Fibroblast of skin of left biceps (primary cell): ENCODE measurements at places on chromosomes 3 and 15.

DNA sequence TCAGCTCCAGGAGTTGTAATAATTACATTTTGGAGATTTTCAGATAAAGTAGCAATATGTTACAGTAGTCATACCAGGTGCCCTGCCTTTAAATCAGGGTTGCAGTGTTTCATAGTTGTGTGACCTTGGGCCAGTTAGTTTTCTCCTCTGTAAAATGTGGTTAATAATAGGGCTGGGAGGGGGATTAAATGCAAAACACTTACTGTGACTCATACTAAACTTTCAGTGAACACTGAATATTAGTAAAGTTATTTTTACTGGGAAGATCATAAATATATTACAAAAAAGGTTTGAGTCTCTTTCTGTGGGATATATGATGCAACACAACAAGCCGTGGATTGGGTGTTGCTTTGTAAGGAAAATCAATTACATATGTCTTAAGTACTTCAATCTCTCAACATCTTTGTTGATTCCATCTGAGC lies 1.1 kb upstream of the EBLN2 start:
- DNase-seq = peak; percentile 75

DNA sequence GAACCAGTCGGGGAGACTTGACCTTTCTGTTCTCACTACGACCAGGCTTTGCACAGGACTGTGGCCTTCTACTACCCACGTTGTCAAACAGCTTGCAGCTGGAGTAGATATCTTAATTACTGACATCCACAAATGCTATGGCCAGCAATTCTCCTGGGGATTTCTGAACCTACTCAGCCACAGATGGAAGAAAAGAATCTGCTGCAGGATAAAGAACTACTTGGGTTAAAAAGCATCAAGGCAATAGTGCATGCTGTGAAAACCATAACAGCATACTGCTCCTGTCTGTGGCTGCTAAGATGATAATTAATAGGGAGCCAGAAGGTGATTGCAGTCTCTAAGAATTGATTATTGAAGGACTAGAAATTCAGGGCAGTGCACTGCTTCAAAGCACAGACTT lies 859.2 kb upstream of the SEMA6D start:
- no peak for DNase-seq

- no peak for DNase-seq
These were observed 6.2 kb upstream of the EPHA3 start for GRCh38 chr3:89101251-89101650.

- DNase-seq = no peak
These were observed 8.1 kb downstream of the KLF15 start for GRCh38 chr3:126349071-126349470.

DNA sequence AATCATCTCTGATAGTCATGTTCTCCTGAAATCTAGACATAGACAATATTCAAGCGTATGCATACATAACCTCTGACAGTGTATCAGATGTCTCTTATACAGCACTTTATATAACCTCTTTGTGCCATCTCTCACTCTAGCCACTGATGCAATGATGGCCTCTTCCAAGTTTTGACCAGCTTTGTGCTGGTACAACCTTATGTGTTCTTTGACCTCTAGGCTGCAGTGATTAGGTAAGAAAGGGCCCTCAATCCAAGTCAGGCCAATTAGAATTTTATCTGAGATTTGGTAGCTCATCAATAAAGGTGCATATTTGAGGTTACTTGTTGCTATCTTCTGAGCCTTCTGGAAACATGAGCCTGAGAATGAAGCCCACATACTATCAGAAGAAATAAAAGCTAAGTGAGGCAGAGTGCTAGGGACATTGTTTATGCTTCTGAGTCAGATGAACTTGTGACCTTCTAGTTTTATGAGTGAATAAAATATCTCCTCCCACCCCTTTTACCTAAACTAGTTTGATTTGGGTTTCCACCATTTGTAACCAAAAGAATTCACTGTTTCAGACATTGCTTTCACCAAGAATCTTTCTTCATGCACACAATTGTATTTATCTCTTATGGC lies 283.2 kb upstream of the SUCLG2 start:
- DNase-seq = no peak

- no peak for DNase-seq
These were observed 74.7 kb upstream of the THBS1 start for GRCh38 chr15:39506146-39506545.

DNA sequence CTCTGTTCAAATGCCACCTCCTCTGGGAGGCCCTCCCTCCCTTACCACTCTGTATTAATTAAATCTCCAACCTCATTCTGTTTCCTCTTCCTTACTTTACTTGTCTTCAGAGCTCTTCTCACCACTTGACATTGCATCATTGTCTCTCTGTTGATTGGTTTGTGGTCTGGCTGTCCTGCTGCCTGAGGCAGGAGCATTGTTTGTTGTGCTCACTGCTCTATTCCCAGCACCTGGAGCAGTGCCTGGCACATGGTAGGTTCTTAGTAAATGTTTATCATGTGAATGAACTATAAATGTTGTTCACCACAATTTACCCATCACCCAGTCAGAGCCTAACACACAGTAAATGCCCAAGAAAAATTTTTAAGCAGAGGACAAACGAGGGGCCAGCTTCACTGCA lies 6.7 kb upstream of the BFSP2 start:
- DNase-seq = no peak

GRCh38 chr15:70802629-70803028 lies 39.3 kb upstream of the UACA start:
- DNase-seq = no peak

DNA sequence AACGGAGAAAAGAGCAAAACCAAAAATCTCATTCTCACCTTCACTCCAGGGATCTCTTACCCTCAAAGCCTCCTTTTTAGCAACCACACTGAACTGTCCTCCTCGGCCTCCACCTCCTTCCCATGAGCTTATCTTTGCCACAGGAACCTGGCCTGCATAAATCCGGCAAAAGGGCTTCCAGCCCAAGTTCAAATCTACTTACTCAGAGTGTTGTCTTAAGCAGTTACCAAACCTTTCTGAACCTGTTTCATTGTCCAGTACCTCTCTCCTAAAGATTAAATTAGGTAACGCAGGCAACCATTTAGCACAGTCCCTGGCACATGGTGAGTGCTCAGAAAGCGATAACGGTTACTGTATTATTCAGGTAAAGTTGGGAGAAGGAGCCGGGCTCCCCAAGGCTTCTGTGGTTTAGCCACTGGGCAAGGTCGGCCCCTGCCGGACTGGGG lies 777 bp downstream of the CIB1 start:
- no peak for DNase-seq

DNA sequence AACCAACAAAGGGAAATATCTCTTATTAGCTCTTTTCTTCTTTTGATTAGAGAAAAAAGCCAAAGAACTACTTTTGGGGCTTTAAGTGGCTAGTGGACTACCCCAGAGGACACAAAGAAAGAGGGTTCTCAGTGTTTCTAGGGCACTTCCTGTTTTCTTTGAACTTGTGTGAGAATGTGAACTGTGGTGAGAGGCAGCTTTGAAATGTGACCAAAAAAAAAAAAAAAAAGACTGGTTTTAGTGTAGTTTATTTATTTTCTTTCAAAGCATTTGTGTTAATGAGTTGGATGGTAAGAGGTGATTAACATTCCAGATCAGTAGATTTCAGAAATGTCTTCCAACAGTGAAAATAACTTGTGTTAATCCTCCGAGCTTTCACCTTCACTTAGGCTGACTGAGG lies 32.4 kb downstream of the SELENOT start:
- no peak for DNase-seq

GRCh38 chr15:51444112-51444511 lies 102.7 kb downstream of the GLDN start:
- DNase-seq = no peak

GRCh38 chr15:76270876-76271275 lies 40.4 kb downstream of the ETFA start:
- DNase-seq = no peak

DNA sequence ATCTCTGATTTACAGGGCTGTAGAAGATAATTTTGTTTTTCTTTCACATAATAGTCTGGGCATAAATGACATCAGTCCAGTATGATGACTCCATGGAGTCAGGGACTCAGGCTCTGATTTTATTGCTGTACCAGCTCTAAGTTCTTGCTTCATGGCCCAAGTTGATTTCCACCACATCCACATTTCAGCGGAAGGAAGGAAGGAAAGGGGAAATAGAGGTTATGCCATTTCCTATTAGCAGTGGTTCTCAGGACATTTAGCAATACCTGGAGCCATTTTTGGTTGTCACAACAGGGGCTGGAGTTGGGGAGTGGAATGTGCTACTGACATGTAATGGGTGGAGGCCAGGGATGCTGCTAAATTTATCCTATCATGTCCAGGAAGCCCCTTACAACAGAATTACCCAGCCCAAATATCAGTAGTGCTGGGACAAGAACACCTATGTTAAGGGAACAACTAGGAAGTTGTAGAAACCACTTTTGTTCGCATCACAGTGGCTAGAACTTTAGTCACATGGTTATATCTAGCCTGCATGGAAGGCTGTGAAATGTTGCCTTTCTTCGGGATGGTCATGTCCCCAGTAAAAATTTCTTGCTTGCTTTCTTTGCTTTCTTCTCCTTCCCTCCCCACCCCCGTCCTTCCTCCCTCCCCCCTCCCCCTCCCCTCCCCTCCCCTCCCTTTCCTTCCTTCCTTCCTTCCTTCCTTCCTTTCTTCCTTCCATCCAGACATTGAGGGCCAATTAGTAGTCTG lies 42.1 kb downstream of the OXSR1 start:
- no peak for DNase-seq

DNA sequence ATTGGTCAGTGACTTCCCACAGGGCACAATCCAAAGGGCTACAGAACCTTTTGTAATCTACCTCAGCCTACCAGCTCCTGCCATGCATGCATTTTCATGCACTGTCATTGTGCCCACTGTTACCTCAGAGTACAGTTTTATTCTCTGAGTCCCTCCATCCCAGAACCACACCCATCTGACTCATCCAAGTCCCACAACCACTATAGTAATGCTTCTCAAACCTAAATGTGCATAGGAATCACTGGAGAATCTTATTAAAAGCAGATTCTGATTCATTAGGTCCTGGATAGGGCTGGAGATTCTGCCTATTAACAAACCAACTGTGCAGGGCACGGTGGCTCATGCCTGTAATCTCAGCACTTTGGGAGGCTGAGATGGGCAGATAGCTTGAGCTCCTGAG lies 3.7 kb upstream of the B3GALNT1 start:
- DNase-seq = peak; percentile 3

GRCh38 chr3:6540981-6541380 lies 319.9 kb upstream of the GRM7 start:
- no peak for DNase-seq

DNA sequence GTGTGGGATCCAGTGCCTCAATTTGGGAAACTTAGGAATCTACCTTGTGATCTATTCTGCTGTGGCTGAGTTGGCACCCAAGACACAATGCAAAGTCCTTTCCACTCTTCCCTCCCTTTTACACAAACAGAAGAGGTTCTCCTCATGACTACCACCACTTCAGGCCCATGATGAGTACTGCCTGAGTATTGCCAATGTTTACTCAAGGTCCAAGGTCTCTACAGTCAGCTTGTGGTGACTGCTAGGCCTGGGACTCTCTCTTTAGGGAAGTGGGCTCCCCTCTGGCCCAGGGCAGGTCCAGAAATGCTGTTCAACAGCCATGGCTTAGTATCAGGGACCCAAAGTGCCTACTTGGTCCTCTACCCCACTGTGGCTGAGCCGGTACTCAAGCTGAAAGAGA lies 56.8 kb upstream of the PEX5L start:
- DNase-seq = no peak

DNA sequence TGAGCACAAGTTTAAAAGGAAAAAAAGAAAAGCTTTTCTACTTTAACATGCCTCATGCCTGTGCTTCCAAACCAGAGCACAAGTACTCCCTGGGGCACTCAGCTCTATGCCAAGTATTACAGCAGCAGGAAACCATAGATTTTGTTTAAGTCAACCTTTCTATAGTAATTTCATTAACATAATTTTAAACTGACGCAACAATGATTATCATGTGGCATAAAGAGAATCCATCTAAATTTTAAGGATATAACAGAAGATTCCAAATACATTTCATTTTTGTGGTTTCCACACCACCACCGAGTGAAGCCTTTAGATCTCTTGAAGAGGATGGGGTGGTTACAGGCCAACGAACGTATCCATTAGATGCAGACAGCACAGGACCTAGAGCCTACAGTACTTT lies 112.1 kb downstream of the TNIK start:
- peak; percentile 87 for DNase-seq

DNA sequence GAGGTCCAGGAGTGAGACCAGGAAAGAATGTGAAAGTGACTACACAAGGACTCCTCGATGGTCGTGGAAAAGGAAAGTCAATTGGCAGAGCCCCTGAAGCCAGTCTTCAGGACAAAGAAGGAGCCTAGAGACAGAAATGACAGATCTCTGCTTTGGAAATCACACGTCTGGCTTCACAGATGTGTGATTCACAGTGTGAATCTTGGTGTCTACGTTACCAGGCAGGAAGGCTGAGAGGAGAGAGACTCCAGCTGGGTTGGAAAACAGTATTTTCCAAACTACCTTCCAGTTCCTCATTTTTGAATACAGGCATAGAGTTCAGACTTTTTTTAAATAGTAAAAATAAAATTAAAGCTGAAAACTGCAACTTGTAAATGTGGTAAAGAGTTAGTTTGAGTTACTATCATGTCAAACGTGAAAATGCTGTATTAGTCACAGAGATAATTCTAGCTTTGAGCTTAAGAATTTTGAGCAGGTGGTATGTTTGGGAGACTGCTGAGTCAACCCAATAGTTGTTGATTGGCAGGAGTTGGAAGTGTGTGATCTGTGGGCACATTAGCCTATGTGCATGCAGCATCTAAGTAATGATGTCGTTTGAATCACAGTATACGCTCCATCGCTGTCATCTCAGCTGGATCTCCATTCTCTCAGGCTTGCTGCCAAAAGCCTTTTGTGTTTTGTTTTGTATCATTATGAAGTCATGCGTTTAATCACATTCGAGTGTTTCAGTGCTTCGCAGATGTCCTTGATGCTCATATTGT lies 6.0 kb downstream of the CCR2 start:
- no peak for DNase-seq

DNA sequence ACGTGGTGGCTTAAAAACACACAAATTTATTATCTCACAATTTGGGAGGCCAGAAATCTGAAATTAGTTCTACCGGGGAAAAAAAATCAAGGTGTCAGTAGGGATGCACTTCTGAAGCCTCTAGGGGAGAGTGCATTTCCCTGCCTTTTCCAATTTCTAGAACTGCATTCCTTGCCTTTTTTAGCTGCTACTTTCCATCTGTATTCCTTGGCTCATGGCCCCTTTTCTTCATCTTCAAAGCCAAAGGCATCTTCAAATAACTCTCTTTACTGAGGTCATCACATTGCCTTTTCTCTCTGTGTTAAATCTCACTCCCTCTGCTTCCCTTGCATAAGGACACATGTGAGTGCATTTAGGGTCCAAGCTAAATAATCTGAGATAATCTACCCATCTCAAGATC lies 69.5 kb upstream of the NEO1 start:
- peak; percentile 33 for DNase-seq

DNA sequence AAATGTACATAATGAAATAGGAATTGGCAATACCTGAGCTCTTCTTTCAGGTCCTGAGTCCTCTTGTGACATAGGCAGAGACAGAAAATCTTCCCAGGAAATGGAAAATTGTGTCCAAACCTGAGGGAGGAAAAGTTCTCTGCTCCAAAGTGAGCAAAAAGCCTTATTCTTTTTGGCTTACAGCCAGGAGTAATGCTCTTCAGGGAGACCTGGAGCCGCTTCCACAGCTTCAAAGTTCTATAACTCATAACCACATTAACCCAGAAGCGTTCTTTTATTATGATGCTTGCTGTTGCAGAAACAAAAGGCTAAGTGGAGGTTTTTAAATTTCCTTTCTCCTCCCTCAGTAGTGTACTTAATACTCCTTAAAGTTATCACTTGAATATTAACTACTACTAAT lies 633 bp downstream of the IGSF10 start:
- peak; percentile 18 for DNase-seq

GRCh38 chr3:43286841-43287499 lies 630 bp downstream of the SNRK start:
- DNase-seq = no peak

GRCh38 chr15:89184357-89184756 lies 37.0 kb downstream of the RLBP1 start:
- no peak for DNase-seq
